ENCODE measurements at places on chromosomes 1 and 21.

DNA sequence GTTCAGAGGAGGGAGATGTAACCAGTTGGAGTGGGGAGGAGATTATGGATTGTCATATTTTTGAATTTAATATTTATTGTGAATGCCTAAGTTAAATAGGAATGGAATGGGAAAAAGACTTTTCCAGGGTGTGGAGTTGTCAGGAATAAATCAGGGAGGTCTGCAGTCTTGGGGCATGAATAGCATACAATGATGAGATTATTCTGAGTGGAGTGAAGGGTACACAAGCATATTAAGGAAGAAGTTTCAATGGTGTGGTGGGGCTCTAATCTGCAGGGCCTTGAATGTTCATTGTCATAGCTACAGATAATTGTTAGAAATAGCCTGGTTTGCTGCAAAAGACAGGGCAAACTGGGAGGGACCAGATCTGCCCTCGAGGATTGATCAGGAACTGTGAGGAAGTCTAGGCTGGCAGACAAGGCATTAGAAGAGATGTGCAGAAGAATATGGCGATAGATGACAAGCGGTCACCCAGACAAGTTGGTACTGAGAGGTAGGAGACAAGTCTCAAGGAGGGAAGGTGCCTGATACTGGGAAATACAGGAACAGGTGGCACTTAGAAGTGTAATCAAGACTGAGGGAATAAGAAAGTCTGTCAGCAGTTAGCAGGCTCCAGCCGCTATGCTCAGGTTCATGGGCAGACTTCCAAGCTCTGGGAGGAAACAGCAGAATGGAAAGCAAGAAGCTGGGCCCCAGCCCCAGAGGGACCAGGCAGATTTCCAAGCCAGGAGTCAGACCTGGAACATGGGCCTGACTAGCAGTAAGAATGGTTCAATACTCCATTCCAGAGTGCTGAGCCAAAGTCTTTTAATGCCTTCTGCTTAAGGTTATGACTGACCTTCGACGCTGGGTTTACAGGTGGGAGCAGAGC, 20.9 kb upstream of the RGL1 start:
- DNase-seq: no peak

GRCh38 chr1:41222496-41222895, 19.6 kb downstream of the SCMH1 start:
- no peak for DNase-seq

DNA sequence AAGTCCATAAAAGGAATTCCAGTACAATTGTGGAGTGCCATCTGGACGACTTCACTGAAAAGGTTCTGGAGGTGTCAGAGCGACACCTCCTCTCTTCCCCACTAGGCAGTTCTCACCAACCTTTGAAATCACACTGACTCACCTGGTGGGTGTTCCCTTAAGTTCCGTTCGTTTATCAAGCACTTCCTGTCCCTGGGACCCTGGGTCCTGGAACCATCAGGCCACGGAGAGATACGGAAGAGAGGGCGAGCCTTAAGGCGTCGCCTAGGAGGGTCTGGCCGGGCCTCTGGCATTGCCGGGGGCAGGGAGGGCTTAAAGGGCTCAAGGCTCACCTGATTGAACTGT, 317 bp downstream of the SPAG17 start:
- peak; percentile 35 for DNase-seq

GRCh38 chr1:205210756-205211168, 740 bp downstream of the DSTYK start:
- DNase-seq: peak; percentile 14

- no peak for DNase-seq
Measured at GRCh38 chr1:5375481-5375880, 616.7 kb downstream of the NPHP4 start.

DNA sequence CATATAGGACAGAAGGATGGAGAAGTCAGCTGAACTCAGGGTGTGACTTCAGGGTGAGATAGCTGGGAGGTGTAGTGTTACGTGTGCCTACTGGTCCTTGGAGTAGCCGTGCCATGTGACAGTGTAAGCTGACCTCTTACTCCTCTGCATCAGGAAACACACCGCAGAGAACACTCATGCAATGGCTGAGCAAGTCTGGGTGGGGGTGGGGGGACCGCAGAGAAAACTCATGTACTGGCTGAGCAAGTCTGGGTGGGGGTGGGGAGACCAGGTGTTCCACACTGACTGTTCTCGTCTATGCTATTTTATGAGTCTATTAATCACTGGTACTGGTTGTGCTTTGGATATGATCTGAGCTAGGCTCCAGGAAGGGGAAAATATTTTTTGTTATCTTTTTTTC, 233.1 kb downstream of the PAPPA2 start:
- DNase-seq: peak; percentile 59
